Activated naive CD8-positive, alpha-beta T cell treated with anti-CD3 and anti-CD28 coated beads for 36 hours (primary cell): ENCODE measurements at places on chromosomes 12 and 14.

GRCh38 chr14:89614009-89614691 lies 197.1 kb upstream of the FOXN3 start:
- no peak for DNase-seq

DNA sequence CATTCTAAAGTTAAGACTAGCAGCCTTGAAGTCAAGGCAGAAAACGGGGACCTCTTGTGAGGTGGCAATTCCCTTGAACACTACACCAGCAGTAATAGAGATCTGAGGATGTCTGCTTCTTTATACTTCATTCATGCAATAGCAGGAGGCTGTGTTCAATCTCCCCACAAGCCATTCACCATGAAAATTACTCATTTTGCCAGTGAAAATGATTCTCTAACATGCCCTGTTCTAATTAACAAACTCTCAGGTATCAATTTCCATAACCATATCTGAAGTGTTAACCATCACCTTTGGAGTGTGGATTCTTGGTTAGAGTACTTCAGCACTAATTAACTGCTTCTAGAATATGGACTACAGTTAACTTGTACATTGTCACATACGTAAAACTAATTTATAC lies 3.4 kb upstream of the GLIPR1 start:
- no peak for DNase-seq

DNA sequence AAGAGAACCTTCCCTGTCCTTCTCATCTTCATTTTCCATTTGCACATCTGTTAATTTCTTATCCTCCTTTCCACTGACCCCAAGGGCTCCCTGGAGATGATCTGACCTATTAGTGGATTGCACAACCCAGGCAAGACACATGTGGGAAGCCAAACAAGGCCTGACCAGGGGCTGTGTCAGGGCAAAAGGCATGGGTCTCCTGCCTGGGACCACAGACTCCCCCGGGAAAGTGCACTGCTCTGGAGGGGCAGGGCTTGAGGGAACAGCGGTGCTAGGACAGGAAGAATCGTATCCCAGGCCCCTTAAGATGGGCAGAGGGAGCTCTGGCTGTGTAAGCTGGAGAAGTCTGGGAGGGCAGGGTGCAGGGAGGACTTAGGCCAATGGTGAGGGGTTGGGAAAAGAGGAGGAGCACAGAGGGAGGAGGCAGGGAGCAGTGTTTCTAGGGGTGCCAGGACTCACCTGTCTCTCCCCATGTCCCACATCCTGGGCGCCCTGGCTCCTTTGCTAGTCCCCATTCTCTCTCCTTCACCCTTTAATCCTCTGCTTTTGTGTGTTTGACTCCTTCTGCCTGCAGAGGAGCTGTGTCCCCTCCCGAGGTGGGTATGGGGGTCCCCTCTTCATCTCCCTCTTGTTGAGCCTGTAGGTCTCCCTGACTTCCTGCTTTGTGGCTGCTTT lies 25.3 kb downstream of the PLEKHG3 start:
- DNase-seq, result no peak

DNA sequence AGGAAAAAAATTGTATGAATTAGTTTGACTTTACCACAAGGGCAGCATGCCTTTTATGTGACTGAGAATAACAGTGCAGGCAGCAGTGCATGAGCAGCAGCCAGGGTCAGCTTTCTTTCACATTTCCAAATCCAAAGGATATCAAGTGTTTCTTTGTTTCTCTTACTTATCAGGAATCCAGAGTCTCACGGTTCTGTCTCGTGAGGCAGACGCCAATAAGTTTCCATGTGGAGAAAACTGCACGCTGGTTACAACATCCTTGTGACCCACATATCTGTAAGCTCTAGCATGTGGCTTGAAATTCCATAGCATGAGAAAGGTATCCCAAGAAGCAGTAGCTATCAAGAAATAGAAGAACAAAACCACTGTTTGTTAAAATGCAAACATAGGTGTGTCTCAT lies 27.6 kb downstream of the GALNT4 start:
- DNase-seq, result no peak

GRCh38 chr14:76267322-76268046 lies 108.5 kb upstream of the ESRRB start:
- DNase-seq, result peak; percentile 14

- no peak for DNase-seq
These were observed 29.3 kb upstream of the PLEK2 start for GRCh38 chr14:67441256-67441655.

- no peak for DNase-seq
These were observed 82.3 kb downstream of the DDX51 start for GRCh38 chr12:132061641-132062430.

DNA sequence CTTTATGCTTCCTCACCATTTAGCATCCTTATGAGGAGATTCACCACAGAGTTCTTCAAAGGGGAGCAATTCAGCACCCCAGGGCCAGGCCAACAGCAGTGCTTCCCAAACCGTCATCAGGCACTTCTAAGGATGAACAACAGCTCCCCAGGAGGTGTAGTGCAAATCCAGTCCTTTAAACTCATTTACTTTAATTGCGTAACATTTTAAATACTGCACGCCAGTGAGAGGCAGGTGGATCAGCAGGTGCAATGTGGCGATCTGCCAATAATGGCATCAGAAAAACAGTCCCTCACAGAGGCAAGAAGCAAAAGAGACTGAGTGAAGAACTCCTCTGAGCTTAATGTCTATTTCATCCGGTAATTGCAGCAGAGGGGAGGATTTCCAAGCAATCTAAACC lies 770.9 kb upstream of the FOXG1 start:
- DNase-seq, result no peak
